ENCODE measurements at places on chromosomes 11 and 22.

DNA sequence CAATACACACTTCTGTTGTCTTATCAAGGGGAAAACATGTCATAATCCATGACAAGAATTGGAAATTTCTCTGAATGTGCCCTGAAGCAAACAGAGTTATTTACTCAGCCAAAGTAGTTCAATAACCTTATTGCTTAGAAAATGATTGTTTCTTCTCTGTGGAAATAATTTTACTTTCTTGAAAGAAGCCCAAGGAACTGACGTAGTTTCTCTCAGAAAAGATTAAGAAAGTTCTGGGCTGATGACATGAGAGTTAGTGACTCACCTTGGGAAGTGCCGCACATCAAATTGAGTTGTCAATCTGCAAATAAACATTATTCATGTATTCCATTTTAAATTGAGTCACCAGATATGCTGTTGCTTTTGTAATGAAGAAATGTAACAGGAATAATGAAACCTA, 418.6 kb upstream of the LRRC4C start:
- peak; percentile 6 for DNase-seq

DNA sequence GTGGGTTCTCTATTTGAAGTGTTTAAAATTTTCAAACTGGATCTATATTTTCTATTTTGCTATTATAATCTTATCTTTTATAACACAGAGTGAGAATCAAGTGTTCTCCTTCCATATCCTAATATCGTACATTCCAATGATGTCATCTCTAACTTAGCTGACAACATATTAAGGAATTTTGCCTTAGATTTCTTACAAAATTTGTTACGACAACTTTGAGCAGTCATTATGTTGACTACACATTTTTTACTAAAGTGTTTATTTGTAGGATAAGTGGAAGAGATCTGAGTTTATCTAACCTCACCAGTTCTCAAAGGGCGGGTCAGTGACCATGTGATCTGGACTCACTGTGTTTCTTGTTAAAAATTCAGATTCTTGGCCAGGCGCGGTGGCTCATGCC, 12.7 kb downstream of the BTG4 start:
- DNase-seq: no peak

GRCh38 chr22:49569286-49570031, 258.2 kb downstream of the BRD1 start:
- DNase-seq: no peak

- DNase-seq: no peak
These were observed 1.5 kb downstream of the ASPHD2 start for GRCh38 chr22:26430600-26430999.

- DNase-seq: no peak
These were observed 153.1 kb downstream of the DDX10 start for GRCh38 chr11:108817976-108818375.

DNA sequence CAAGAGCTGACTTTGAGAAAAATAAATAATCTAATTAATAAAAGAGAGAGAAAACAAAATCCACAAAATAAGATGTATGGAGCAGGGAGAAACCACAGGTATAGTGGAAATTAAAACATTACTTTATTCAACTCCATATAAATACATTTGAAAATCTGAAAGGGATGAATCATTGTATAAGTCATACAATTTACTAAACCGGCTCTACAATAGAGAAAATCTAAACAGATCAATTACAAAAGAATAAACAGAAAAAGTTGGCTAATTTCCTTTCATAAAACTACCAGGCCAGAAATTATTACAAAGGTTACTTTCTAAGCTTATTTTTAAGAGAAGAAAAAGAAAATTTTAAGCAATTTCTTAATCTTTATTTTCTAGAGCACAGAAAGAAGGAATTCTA, 51.3 kb upstream of the DRD2 start:
- no peak for DNase-seq

- peak; percentile 25 for DNase-seq
These were observed 18.8 kb downstream of the APOL2 start for GRCh38 chr22:36220451-36220921.

DNA sequence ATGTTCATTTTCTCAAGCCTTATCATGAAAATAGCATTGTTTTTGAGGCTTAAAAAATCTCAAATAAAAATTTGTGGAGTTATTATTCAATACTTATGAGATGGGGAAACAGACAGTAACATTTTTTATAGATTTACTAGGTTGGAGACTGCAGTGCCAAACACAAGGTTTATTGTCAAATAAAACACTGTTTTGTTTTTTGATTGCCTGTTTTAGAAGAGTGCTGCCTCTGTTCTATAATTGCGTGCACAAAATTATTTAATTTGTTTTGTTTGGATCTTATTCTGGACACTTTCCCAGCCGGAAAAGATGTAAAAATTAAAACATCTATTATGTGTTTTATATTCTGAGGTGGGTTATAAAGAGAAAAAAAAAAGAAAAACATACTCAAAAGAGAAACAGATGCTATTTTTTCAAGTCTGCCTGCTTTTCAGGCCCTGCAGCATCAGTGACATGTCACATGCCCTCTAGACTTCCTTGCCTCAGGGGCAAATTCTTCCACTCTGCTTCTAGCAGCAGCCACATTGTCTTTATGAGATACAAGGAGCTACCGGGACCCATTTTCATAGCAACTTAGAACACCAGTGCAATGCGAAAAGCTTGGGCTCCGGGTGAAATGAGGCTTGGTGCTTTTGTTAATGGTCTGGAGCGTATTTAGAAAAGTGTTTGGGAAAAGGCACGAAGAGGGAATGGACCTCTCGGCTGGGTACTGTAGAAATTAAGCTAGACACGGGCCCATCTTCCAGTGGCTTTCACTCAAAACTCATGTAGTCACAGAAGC, 77.5 kb downstream of the EFCAB6 start:
- no peak for DNase-seq

GRCh38 chr22:41656556-41656955, 32.1 kb downstream of the SNU13 start:
- no peak for DNase-seq

GRCh38 chr11:88480223-88480622, 142.7 kb upstream of the CTSC start:
- peak; percentile 30 for DNase-seq

- no peak for DNase-seq
These were observed 19.7 kb downstream of the OR51E2 start for GRCh38 chr11:4677948-4678347.

GRCh38 chr11:80327956-80328614, 887.3 kb upstream of the TENM4 start:
- DNase-seq: no peak
